CD8-positive, alpha-beta memory T cell (primary cell): ENCODE measurements at places on chromosomes 16 and 17.
A peak's percentile ranks its signal among the peaks of the same experiment; 100 is the strongest.

GRCh38 chr16:75079346-75079926, 37.1 kb downstream of the LDHD start:
- DNase-seq: no peak

DNA sequence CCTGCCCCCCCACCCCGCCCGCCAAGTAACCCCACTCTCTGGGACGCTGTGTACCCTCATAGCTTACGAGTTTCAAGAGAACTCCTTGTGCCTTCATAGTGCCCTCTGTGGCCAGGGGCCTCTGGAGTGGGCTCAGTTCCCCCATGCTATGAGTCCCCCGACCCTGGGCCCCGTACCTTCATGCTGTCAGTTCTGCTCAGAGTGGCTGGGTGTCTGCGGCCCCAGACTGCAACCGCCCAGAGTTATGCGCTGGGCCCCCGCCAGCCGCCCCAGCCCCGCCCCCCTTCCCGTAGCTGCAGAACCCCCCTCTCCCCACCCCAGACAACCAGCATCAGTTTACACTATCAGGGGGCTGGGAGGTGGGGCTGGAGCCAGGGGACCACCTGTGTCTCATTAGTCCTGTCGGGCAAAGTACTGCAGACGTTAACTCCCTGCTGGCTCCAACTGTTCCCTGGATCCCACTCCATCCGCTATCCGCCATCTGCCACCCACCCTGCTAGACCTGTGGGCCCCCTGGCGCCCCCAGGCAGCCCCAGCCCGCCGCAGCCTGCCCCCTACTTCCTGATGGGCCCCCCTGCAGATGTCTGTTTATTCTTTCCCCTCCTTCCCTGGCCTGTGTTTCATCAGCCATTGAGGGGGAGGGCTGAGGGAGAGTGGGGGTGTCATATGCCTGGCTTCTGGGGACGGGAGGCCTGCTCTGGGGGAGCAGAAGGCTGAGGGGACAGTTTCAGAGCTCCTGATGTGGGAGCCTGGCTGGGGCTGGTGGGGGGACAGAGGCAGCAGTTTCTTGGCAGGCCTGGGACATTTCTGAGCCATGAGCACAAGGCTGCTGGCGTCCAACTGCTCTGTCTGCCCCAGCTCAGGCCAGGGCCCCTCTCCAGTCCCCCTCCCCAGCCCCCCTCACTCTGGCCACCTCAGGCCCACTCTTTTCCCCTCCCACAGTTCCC, at the start of gene MFAP4:
TSS of gene MFAP4 (minus strand) at position 217 of the 947 bp plus-strand sequence. CDS start at position 182, 35 bp downstream.
- DNase-seq: no peak

DNA sequence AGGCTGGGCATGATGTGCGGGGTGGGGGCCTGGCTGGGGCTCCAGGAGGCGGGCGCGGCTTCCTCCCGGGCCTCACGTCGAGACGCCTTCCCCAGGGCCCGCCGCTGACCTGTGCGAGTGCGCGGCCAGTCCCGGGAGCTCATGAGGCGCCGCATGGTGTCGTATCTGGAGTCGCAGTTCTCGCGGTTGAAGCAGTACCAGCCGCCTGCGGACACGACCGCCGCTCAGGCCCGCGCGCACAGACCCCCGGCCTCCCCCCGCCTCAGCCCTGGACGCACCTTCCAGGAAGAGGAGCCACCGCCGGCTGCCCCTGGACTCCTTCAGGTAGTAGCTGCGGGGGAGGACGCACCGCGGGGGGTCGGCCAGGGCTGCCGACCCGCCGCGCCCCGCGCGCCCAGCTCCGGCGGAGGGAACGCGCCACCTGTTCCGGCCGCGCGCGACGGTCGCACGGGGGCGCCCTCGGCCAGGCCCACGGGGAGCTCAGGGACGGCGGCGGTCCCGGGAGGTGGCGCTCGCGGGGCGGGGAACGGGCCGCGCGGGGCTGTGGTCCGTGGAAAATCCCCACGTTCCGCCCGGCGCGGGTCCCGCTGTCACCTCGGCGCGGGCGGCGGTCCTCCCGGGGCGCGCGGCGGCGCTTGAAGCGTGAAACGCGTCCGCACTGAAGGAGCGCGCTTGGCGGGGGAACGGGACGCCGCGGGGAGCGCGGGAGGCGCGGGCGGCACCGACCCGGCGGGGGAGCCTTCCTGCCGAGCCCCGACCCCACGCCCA, 1.4 kb downstream of the NOTUM start:
- DNase-seq: peak; percentile 82

DNA sequence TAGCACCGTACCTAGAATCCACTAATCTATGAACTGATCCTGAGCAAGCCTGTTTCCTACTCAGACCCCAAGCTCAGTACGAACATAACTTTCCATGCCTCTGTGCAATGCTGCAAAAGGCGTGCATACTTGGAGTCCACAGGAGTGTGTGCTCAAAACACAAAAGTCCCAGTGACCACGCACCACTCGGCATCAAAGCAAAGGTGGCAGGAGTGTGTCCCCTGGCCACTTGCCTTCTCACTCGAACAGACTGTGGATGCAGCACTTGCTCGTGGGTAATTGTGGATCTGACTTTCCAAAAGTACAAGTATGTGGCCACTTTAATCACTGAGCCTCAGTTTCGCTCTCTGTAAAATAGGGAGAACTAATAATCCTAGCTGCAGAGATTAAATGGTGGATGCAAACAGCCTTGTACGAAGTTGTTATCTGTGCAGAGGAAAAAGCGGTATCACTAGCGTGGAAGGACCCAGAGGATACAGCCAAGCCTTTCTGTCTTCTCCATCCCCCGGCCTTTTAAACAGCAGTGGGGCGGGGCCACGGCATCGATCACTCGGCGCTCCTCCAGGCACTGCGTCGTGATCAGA, 311 bp upstream of the KDM8 start:
- peak; percentile 93 for DNase-seq

DNA sequence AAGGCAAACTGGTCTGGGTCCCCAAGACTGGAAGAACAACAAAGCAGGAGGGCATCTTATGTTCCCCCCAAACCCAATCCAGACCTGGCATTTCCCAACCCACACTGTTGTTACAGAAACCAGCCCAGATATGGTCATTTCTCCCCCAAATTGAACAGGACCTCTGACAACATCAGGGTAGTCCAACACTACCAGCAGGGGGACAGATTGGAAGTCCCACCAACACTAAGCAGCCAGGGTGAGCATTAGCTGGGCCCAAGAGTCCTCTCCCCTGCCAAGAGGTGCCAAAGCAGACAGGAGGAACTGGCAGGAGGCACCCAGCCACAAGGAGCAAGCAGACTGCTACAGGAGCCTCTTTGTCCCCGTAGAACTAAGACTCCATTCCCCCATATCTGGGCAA, 29.3 kb upstream of the CNEP1R1 start:
- no peak for DNase-seq

GRCh38 chr17:38751808-38752307, 683 bp upstream of the PSMB3 start:
- DNase-seq: peak; percentile 82

DNA sequence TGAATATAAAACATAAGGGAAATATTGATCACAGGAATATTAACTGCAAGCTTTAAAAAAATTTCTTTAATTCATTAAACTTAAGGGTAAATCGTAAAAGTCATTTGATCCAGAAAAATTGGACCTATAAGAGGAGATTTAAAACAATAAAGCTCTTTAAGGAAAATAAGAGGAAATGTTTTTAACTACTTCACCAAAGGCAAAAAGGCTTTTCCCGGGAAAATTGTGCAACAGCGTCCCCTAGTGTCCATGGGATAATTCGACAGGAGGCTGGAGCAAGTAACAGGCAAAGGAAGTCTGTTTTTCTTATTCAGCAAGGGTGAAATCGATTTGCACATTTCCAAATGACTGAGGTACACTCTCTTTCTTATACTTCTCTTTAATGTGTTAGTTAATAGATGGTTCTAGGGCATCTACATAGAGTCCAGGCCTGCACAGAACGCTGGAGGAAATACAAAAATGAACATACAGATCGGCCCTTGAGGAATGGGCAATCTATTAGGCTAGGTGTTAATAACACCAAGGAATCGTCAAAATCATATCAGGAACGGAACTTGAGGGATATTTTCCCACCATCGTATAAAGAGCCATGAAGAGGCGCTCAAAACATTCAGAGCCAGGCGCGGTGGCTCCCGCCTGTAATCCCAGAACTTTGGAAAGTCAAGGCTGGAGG, 61.4 kb downstream of the ZNF18 start:
- no peak for DNase-seq

DNA sequence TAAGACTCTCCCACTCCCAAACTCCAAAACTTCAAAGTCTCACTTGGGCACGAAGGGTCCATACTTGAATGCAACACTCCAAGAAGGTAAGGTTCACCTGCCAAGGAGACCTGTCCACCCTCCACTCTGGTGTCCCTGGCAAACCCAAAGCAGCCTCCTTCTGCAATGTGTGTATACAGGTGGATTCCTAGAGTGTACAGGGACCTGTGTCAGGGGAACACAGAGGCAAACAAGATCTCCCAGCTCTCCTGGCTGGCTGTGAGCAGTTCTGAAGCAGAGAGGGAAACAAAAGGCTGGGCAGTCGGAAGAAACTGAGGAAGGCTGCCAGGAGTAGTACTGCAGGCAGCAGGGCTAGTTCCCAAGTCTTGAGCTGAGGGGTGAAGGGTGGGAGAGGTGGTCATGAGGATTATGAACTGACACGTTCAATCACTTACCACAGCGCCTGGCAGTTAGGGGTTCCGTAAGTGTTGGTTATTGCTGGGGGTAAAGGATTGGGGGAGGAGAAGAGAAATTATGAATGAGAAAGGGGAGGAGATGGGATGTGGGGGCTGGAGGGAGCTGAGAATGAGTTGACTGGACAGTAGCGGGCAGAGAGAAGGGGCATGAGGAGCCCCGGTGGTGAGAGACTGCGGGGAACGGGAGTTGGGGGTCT, 795 bp downstream of the KCTD13 start:
- DNase-seq: no peak

DNA sequence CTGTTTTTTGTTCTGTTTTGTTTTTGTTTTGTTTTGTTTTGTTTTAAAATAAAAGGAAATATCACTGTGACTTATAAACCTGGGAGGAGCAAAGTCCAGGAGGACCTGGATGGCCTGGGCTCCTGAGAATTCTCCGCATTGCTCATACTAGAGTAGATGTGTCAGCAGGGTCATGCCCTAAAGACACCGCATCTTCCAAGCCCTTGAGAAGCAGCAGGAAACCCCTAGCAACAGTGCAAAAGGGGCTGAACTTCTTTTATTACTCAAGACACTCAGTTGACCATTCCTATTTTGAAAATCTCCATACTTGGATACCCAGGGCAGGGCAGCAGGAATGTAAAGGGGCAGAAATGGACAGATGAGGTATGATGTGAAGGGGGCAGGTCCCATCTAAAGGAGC, 51.8 kb downstream of the SYT17 start:
- no peak for DNase-seq

DNA sequence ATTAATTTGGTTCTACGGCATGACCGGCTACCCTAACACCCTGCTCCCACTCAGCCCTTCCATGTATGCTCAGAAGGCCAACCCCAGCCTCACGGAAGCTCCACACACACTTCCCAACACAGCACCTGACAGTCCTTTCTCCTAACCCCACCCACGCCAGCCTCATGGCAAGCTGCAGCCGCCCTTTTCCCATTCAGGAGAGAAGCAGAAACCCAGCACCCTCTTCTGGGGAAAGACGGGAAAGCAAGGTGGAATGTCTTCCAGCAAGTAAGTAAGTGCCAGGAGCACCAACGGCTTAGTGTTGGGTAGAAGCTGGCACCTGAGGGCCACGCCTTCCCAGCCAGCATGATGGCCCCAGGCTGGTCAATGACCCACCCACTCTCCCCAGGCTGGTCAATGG, 32.1 kb downstream of the ABR start:
- no peak for DNase-seq

DNA sequence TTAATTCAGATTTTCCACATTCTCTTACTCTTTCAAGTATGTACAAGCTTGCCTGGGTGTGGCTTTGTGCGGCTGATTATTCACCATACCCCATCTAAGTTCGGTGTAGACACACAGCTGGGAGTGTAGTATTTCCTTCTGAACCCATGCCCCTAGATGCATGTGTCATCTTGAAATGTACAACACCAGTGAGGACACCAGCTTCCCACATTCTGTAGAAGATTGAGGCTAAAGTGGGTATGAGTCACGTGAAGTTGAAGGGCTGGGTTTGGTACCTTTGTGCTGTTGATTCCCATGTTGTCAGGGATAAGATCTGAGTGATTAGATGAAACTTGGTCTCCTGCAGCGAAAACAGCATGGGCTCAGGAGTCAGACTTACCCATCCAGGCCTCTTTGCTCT, 14.6 kb upstream of the DHX8 start:
- DNase-seq: no peak

- DNase-seq: peak; percentile 56
Observed at GRCh38 chr16:17590711-17591654, 120.2 kb upstream of the XYLT1 start.

DNA sequence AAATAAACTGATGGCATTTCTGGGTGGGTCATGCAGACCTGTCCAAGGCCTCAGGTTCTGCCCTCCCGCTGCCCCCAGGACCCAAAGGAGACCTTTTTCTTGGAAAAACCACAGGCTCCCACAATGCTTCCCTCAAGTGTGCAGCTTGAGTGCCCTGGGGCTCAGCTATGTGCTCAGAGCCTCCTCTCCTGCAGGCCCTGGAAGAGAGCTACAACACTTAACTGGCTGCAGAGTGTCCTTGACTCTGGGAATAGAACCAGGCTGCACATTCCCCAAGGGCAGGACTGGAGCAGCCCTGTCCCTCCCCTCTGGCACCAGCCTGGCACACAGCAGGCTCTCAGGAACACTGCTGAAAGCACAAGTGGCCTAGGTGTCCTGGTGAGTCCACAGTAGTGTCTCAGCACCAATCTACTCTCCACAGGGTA, 4.8 kb upstream of the SREBF1 start:
- no peak for DNase-seq

GRCh38 chr16:86555704-86556075, 655 bp upstream of the MTHFSD start:
- no peak for DNase-seq

- DNase-seq: no peak
Observed at GRCh38 chr17:70677783-70678647, 508.7 kb downstream of the KCNJ2 start.

GRCh38 chr17:45225964-45226530, 4.4 kb downstream of the FMNL1 start:
- peak; percentile 95 for DNase-seq

DNA sequence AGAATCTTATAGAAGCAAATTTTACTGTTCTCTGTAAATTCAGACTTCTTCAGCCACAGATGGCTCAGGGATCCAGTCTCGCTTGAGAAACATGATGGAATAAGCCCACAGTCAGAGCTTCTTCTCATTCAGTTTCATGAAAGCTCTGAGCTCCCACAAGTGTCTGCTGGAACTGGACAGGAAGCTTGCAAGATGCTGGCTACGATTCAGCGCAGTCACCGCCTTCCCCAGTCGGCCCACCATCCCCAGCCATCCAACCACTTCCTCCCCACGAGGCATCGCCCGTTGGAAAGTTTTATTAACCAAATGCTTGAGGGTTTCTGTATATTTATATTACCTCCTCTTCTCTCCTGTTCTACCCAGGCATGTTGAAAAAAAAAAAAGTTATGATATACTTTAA, 171.7 kb downstream of the ZFHX3 start:
- no peak for DNase-seq

- DNase-seq: no peak
Observed at GRCh38 chr17:1562176-1562643, 382 bp downstream of the PITPNA start.

DNA sequence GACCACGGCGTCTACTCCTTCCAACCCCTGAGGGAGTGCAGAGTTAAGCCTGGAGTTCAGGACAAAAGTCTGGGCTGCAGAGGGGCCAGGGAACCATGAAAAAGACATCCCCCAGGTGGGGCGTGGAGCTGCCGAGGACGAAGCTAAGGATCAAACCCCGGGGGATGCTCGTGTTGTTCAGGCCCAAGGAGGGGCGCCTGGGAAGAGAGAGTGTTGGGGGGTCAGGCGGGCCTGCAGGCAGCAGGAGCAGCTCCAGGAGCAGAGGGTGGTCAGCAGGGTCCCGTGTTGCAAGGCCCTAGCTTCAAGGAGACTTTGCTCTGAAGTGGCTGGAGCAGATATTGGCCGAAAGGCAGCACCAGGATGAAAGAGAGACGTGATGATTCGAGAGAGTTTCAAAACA, 26.7 kb downstream of the NECAB2 start:
- DNase-seq: no peak
